ENCODE measurements at places on chromosomes 7 and 10. TPM values are rescaled to one million over a fixed set of nuclear protein-coding genes. Genes with fewer than 3 reads are reported as not detected.

OR6V1 gene
- not detected for total RNA-seq

FAM25C gene
- not detected for total RNA-seq

DNA sequence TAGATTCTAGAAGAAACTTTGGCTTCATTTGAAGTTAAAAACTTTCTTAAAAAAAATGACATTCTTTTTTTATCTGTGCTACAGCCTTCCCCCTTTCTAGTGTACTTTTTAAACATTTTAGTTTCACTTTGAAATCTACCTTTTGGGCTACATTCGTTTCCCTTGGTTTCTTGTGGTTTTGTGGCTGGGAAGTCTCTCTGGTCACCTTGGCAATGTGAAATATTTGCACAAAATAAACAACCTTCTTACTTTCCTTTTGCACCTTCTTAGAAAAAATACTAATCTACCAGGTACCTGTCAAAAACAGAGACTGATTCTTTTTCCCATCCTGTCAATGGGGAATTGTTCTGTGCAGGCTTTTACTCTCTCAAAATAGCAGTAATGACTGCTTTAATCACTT lies 350.2 kb downstream of the GATA3 start:
- DNase-seq, result no peak

- no peak for DNase-seq
These were observed 10.4 kb downstream of the ANLN start for GRCh38 chr7:36400036-36400435.

DNA sequence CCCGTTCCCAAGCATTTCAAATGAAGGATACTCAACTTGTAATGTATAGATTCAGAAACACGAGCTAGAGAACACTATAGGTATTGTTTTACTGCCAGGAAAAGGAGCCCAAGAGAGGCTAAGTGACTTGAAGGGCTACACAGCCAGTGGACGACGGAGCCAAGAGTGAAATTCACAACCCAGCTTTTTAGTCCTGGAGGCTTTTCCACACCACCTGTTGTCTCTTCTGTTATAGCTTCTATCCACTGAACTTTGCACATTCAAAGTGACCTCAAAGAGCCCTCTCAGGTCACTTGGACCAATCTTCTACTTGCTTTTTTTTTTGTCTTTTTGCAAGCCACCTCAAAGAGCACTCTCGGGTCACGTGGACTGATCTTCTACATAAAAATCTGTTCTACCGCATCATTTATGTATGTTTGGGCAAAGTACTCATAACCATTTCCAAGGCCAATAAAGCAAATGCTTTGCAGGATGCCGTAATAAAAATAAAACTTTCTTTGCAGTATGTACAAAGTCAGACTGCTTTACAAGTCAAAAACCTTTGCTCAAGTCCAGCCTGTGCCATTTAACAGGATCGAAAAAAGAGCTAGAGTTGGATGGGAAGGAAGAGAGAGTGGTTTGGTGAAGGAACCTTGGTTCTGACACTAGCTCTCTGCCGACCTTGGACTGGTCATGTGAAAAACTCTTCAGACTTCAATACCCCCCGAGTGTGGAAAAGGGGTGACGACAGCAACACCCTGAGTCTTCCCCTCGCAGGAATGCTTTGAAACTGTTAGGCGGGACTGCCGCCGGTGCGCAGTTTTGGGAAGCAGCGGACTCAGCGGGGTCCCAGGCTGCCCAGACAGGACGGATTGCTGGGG lies 821 bp downstream of the SLC35B4 start:
- DNase-seq, result no peak

- DNase-seq, result no peak
These were observed 5.7 kb upstream of the GNAI1 start for GRCh38 chr7:80128918-80129317.

All from sigmoid colon (tissue), 7 donors.